ENCODE measurements at places on chromosomes 4 and X. TPM values are rescaled to one million over a fixed set of nuclear protein-coding genes. Genes with fewer than 3 reads are reported as not detected.

The CENPVL3 gene
- not detected for total RNA-seq

The SPRY1 gene
- 21.9 TPM for total RNA-seq

The STAG2 gene
- total RNA-seq, result 62.2 TPM

The CSN1S1 gene
- not detected for total RNA-seq

The ZNF674 gene
- total RNA-seq, result 5.0 TPM

The PARM1 gene
- 0.70 TPM for total RNA-seq

The ATP2B3 gene
- under 0.01 TPM for total RNA-seq

The IL9R gene
- not detected for total RNA-seq

The DCHS2 gene
- total RNA-seq, result not detected

The MYL5 gene
- 26.9 TPM for total RNA-seq

The WDR17 gene
- 0.15 TPM for total RNA-seq

The NFKB1 gene
- 33.6 TPM for total RNA-seq

The GAGE12H gene
- total RNA-seq, result not detected

The ITM2A gene
- not detected for total RNA-seq

The FAAH2 gene
- total RNA-seq, result not detected

The TEC gene
- total RNA-seq, result 0.94 TPM

The TMPRSS11E gene
- not detected for total RNA-seq

The ATP1B4 gene
- not detected for total RNA-seq

The CT45A6 gene
- not detected for total RNA-seq

The AFP gene
- total RNA-seq, result 0.59 TPM

The SYNPO2 gene
- 2.7 TPM for total RNA-seq

The VCX gene
- not detected for total RNA-seq

The SLC25A4 gene
- total RNA-seq, result 12.6 TPM

The MEPE gene
- total RNA-seq, result not detected

The TMEM255A gene
- not detected for total RNA-seq

The DACH2 gene
- total RNA-seq, result not detected

The CYLC1 gene
- not detected for total RNA-seq

The NCAPG gene
- total RNA-seq, result 1.5 TPM

The GPC4 gene
- total RNA-seq, result 3.6 TPM

The SRPK3 gene
- under 0.01 TPM for total RNA-seq

The PCDH19 gene
- under 0.01 TPM for total RNA-seq

The SMIM10 gene
- total RNA-seq, result 2.3 TPM

The TLR10 gene
- total RNA-seq, result not detected
